Esophagus squamous epithelium (tissue), 5 donors: ENCODE measurements at places on chromosomes 4 and X. TPM values are rescaled to one million over a fixed set of nuclear protein-coding genes. Genes with fewer than 3 reads are reported as not detected.

- H3K4me3 ChIP-seq: no peak overlapping the region
- no peak for DNase-seq
- H3K4me1 ChIP-seq: peaks cover 9% of the 10 kb centered on the region
- H3K36me3 ChIP-seq: no peaks in the 10 kb centered on the region
These were observed 9.7 kb upstream of the ING2 start for GRCh38 chr4:183495184-183495583.

- no peaks in the 10 kb centered on the region for H3K4me1 ChIP-seq
- H3K4me3 ChIP-seq: no peak overlapping the region
- DNase-seq: no peak
- no peaks in the 10 kb centered on the region for H3K27me3 ChIP-seq
- no peak overlapping the region for H3K27ac ChIP-seq
- no peaks in the 10 kb centered on the region for H3K36me3 ChIP-seq
These were observed 468.5 kb downstream of the PDGFC start for GRCh38 chr4:156503119-156503518.

- H3K27ac ChIP-seq: peak overlapping the region; percentile 54
- no peaks in the 10 kb centered on the region for H3K27me3 ChIP-seq
- H3K4me3 ChIP-seq: no peak overlapping the region
- no peak for DNase-seq
- peaks cover 15% of the 10 kb centered on the region for H3K4me1 ChIP-seq
These were observed 4.7 kb downstream of the FAM120C start for GRCh38 chrX:54178100-54178940.

Gene CT55
- not detected for total RNA-seq

DNA sequence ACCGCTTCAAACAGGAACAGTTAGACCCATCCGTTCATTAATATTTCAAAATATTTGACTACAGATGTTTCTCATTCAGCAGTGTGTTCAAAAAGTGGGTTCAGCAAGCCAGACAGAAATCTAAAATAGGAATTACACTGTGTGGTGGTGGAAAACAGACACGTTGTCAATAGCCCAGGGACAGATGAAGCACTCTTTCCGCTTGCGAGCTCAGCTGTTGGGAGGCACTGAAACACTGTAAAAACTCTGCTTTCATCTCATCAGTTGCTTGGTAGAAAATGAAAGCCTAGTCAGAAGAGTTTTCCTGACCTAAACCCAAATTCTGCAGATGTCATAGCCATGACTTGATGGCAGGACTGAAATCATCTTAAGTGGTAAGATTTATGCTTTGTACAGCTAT lies 38.5 kb downstream of the LRP2BP start:
- no peaks in the 10 kb centered on the region for H3K27me3 ChIP-seq
- H3K4me1 ChIP-seq: no peaks in the 10 kb centered on the region

- H3K27ac ChIP-seq: no peak overlapping the region
- no peaks in the 10 kb centered on the region for H3K4me1 ChIP-seq
- DNase-seq: no peak
- no peaks in the 10 kb centered on the region for H3K27me3 ChIP-seq
- H3K4me3 ChIP-seq: no peak overlapping the region
These were observed 700.7 kb downstream of the PCDH18 start for GRCh38 chr4:136831553-136831952.

DNA sequence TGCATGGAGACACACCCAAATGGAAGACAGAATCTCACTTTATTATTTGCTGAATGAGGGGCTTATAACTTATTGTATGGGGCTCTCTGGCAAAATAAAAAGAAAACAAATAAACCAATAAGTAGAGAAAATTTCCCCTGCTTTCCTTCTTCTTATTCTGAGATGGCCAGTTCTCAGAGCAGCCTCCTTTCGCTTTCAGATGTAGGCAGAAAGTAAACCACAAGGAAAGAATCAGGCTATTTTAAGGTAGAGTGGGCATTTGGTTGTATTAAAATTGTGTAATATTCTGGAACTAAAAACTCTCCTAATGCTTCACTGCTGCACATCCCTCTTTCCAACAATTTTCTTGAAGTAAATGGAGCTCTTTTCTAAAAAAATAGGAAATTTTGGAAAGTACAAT lies 241.8 kb downstream of the GALNTL6 start:
- no peaks in the 10 kb centered on the region for H3K36me3 ChIP-seq
- H3K27ac ChIP-seq: no peak overlapping the region

- no peak overlapping the region for H3K27ac ChIP-seq
- DNase-seq: no peak
- H3K36me3 ChIP-seq: no peaks in the 10 kb centered on the region
These were observed 38.6 kb upstream of the APLN start for GRCh38 chrX:129693354-129693753.

GRCh38 chr4:1683261-1683735 lies 815 bp downstream of the FAM53A start:
- no peaks in the 10 kb centered on the region for H3K36me3 ChIP-seq
- H3K27ac ChIP-seq: peak overlapping the region; percentile 72
- peaks cover 14% of the 10 kb centered on the region for H3K4me1 ChIP-seq
- H3K4me3 ChIP-seq: peak overlapping the region; percentile 78
- no peak for DNase-seq

Gene IL13RA1
- total RNA-seq: 69.6 TPM

Gene DCLK2
- 4.0 TPM for total RNA-seq

DNA sequence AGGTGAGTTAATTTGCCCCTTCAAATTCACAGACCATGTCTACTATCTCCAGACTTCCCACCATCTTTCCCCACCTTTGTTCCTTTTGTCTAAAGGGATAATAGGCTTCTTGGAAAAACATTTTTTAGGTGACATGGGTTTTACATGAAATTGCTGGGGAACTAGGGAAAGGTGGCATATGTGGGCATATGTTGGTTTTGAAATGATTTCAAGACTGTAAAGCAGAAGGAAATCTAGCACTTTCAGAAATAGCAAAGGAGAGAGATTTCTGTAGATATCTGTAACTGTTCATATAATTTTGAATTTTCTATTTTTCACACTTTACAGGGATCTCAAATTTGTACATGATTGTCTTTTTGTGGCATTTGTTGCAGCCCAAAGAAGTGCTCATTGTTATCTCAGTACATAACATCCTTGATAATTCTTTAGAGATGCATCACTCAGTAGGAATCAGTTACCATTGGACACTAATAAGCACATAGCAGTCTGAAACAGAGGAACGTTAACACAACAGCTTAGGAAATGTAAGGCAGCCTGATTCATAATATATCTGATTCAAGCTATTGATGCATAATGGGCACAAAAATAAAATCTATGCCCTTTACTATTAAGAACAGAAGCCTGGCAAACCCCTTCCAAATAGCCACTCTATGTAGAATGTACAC lies 659.7 kb downstream of the CENPC start:
- H3K4me1 ChIP-seq: no peaks in the 10 kb centered on the region
- H3K27ac ChIP-seq: no peak overlapping the region
- H3K36me3 ChIP-seq: no peaks in the 10 kb centered on the region
- no peak overlapping the region for H3K4me3 ChIP-seq
- DNase-seq: no peak
- no peaks in the 10 kb centered on the region for H3K27me3 ChIP-seq

- H3K36me3 ChIP-seq: no peaks in the 10 kb centered on the region
- DNase-seq: no peak
- no peak overlapping the region for H3K27ac ChIP-seq
- no peak overlapping the region for H3K4me3 ChIP-seq
- H3K27me3 ChIP-seq: no peaks in the 10 kb centered on the region
- no peaks in the 10 kb centered on the region for H3K4me1 ChIP-seq
These were observed 1027.0 kb downstream of the ARAP2 start for GRCh38 chr4:35217331-35217730.

GRCh38 chr4:61210186-61210939 lies 10.2 kb downstream of the ADGRL3 start:
- no peaks in the 10 kb centered on the region for H3K4me1 ChIP-seq
- H3K36me3 ChIP-seq: no peaks in the 10 kb centered on the region
- H3K4me3 ChIP-seq: no peak overlapping the region
- DNase-seq: no peak
- H3K27ac ChIP-seq: no peak overlapping the region

DNA sequence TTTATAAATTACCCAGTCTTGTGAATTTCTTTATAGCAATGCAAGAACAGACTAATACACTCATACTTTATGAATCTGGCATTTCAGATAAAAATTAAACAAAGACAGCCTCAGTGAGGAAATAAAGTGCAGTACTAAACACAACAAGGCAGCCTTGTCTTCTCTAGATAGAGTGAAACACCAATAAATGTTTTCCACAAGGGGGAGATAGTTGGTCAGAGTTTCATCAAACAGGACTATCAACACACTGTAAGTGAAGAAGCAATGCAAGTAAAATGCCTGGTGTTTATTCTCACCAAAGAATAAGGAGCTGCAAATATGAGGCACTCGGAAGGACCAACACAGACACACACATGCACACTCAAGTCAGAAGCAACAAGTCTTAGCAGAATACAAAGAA lies 62.8 kb downstream of the FAM9B start:
- H3K4me3 ChIP-seq: no peak overlapping the region
- no peaks in the 10 kb centered on the region for H3K4me1 ChIP-seq
- H3K36me3 ChIP-seq: no peaks in the 10 kb centered on the region
- H3K27me3 ChIP-seq: no peaks in the 10 kb centered on the region

Gene THAP9
- total RNA-seq: 2.1 TPM

DNA sequence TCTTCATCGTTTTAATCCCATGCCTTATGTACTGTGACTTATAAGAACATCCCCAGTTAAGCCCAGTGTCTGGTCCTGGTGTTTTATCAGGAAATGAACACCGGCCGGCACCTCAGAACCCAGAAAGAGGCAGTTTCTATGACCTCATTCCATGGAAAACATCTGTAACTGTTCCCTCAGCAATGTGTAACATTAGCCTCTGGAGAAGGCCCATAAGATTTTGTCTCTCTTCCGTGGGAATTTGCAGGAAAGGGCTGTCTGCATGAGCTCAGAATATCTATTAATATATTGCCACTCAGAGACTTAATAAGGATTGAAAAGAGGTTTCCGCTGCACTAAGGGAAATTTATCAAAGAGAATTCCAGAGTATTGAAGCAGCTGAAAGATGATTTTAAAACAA lies 3.1 kb upstream of the TCEANC start:
- no peak for DNase-seq
- H3K36me3 ChIP-seq: no peaks in the 10 kb centered on the region
- peaks cover 5% of the 10 kb centered on the region for H3K4me1 ChIP-seq

DNA sequence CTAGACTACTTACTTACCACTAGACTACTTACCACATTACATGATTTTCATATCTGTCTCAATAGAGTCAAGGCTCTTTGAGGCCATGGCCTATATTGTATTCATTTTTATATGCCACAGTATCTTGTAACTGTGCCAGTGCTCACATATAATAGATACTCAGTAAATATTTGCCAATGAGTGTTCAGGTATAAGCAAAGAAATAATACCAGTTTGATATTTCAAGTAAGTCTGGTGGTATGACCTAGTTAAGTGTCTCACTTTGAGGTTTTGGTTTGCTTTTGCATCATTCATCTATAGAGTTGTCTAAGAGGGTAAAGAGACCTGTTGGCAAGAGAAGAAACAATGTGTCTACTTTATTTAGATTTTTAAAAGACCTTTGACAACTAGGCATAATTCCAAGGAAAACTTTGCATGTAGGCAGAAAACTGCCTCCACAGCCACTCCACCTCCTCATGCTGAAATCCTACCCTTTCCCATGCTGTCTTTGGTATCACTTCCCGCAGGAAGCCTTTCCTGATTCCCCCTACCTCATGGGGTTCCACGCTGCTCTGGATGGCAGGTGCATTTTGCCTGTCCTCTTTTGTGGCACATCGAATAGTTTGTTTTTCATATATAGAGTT lies 91.3 kb upstream of the KLHL13 start:
- no peaks in the 10 kb centered on the region for H3K36me3 ChIP-seq
- no peak overlapping the region for H3K27ac ChIP-seq
- H3K4me1 ChIP-seq: peaks cover 3% of the 10 kb centered on the region
- H3K27me3 ChIP-seq: no peaks in the 10 kb centered on the region
- H3K4me3 ChIP-seq: no peak overlapping the region
- DNase-seq: no peak

Gene RBM46
- total RNA-seq: not detected

GRCh38 chr4:122863639-122864038 lies 37.0 kb downstream of the FGF2 start:
- H3K27me3 ChIP-seq: no peaks in the 10 kb centered on the region
- H3K4me3 ChIP-seq: no peak overlapping the region
- no peaks in the 10 kb centered on the region for H3K4me1 ChIP-seq
- no peak overlapping the region for H3K27ac ChIP-seq
- H3K36me3 ChIP-seq: no peaks in the 10 kb centered on the region

DNA sequence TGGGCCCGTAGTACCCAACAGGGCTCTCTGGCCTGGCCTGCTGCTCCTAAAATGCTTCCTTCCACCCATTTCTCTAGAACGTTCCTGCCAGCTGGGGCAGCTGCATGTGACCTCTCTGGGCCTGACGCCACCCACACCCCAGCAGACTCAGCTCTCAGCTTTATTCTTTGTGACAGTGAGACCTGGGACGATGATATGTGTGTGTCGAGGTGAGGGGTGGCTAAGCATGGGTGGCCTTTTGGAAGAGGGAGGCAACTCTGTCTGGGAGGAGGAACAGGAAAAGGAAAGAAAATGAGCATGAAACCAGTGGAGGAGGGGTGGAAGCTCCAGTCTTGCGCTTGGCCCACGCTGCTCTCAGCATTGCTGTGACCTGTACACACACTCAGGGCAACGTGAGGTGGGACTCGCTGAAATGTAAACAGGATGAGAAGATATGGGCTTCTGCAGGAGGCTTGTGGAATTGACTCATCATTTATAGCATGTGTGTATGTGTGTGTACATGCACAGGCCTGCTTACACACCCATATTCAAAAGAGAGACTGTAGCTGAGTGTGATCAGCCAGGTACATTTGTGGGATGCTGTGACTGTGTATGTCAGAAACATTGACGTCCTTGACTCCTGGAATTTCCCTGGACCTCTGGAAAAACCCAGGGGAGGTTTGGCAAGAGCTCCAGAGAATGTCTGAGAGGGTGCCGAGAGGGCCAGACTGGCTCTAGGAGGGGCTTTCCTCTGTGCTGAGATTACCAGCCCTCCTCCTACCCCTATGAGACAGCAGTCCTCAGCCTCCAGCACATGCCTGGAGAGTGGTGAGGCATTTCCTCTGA lies 137.9 kb downstream of the PJA1 start:
- peaks cover 8% of the 10 kb centered on the region for H3K4me1 ChIP-seq
- H3K27ac ChIP-seq: peak overlapping the region; percentile 66
- no peaks in the 10 kb centered on the region for H3K36me3 ChIP-seq
- no peaks in the 10 kb centered on the region for H3K27me3 ChIP-seq

Gene CENPE
- total RNA-seq: 14.3 TPM
